ENCODE measurements at places on chromosomes 6 and 20.

DNA sequence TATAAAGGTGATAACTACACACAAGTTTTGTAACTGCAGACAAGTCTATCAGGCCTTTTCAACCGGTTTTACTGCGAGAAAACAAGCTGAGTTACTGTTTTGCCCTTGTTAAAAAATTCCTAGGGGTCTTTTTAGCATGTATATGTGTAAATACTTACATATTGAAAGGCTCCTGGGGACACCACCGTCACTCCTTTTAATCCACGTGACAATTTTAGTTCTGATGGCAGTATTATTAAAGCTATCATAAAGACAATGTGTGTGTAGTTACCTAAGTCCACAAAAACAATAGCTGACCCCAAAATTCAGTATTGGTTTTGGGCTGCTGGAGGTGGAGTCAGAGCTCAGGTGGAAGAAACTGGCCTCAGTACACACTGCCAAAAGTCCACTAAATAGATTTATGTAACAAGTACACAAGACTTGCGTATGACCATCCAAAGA is 41.3 kb upstream of the HFE start:
- no peak for DNase-seq

DNA sequence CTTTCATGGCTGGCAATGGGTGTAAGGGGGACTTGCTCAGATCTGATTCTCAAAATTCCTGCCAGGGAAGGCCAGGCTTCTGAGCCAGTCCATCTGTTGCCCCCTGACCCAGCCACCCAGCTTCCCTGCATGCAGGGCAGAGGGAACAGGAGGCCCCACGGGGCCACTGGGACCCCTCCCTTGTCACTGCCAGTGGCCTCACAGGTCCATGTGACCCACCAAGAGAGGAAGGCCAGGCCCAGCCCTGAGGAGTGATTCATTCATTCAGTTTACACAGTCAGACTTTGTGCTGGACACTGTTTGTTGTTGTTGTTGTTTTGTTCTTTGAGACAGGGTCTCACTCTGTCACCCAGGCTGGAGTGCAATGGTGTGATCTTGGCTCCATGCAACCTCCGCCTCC is 39.5 kb downstream of the UBE2V1 start:
- DNase-seq = no peak

DNA sequence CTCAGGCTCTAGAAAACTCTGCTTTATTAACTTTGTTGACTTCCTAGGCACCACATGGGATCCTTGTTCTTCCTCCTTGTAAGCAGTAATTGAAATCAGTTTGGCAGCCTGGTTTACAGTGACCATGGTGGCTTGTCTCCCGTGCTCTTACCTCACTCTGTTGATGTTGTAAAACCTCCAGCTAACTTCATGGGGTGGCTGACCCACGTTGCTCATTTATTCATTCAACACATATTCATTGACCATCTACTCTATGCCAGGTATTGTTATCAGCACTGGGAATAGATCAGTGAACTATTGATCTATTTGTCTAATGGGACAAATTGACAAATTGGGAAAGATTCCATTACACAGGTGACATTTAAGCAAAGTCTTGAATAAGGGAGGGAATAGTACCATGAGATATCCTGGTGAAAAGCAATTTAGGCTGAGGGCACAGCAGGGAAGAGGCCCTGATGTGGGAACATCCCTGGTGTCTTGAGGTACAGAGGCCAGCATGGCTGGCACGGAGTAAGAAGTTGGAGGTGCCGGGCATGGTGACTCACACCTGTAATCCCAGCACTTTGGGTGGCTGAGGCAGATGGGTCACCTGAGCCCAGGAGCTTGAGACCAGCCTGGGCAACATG is 19.1 kb downstream of the ESR1 start:
- DNase-seq = peak; percentile 12

DNA sequence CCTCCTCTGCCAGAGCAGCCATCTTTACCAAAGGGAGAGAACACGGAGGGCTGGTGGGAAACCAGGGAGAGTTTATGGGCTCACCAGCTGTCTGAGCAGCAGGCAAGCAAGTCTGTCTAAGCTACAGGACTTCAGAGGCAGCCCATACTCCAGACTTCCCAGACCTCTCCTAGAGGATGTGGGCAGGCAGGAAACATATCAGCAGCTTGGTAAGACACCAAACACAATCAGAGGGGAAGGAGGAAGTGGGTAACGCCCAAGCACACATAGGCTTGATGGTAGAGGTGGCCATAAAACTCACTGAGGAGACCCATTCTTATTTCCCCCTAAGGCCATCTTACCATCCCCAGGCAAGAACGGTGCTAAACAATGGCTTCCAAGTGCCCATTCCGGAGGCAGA is 143.1 kb upstream of the ARID1B start:
- no peak for DNase-seq

GRCh38 chr6:124393536-124393935 is 568.7 kb upstream of the RNF217 start:
- DNase-seq = no peak

GRCh38 chr6:10877012-10877411 is 4.8 kb downstream of the GCM2 start:
- no peak for DNase-seq

- no peak for DNase-seq
Observed at GRCh38 chr6:5905431-5906339, 101.0 kb downstream of the NRN1 start.
